Neuronal stem cell (in vitro differentiated cells): ENCODE measurements at places on chromosomes 4 and X.

GRCh38 chrX:1506916-1507315 lies 30.1 kb downstream of the P2RY8 start:
- DNase-seq = no peak

DNA sequence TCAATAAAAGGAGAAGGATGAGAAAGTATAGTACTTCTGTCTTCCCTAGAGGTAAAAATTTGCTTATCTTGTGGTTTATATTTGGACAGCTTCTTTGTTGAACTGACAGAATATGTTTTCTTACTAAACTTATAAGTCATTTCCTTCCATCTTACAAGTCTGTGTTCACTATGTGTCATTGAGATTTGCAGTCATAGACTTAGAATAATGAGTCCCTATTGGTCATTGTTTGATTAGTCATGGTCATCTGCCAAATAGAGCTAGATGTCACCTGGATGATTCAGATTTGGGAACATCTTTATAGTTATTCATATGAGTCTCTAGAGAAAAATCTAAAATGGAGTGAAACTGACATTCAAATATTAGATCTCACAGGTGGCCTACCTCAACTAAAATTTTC lies 51.5 kb downstream of the SPATA18 start:
- DNase-seq = no peak

GRCh38 chr4:2059046-2059725 lies at the start of gene NAT8L:
Gene NAT8L, plus strand, starts transcription at chr4:2059327. Its CDS starts 185 bp downstream, at chr4:2059512.
- DNase-seq = no peak

DNA sequence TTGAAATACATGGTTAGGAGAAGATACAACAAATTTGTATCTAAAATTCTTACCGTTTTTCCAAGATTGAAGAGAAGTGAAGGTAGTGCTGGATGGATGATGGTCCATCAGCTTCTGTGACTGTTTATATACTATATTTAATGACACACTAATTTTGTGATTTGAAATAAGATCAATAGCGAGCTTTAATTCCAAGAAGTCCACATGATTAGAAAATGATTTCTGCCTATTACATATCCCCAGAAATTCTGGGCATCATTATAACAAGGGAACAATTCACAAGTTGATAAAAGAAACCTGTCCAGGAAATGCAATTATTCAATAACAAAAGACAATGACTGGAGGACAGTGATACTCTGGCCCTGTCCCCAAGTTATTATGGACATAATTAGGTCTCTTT lies at the start of gene CSN2:
CSN2 (minus strand) TSS at position 101 of the 400 bp plus-strand sequence. CDS start 4,733 bp downstream, outside the sequence.
- no peak for DNase-seq

- no peak for DNase-seq
These were observed 263.3 kb upstream of the MAGEB2 start for GRCh38 chrX:29952016-29952415.

- DNase-seq = no peak
These were observed 32.9 kb upstream of the EGFL6 start for GRCh38 chrX:13536551-13536950.

DNA sequence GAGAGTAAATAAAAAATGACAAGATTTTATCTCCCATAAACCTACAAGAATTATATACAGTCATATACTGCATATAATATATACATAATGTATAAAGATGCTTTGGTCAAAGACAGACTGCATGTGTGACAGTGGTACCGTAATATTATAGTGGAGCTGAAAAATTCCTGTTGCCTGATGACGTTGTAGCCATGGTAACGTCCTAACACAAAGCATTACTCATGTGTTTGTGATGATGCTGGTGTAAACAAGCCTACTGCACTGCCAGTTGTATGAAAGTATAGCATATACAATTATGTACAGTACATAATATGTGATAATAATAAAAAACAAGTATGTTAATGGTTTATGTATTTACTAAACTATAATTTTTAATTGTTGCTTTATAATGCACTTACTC lies 245.2 kb upstream of the CENPE start:
- DNase-seq = no peak

GRCh38 chr4:37639551-37640285 lies 46.5 kb downstream of the RELL1 start:
- DNase-seq = no peak

DNA sequence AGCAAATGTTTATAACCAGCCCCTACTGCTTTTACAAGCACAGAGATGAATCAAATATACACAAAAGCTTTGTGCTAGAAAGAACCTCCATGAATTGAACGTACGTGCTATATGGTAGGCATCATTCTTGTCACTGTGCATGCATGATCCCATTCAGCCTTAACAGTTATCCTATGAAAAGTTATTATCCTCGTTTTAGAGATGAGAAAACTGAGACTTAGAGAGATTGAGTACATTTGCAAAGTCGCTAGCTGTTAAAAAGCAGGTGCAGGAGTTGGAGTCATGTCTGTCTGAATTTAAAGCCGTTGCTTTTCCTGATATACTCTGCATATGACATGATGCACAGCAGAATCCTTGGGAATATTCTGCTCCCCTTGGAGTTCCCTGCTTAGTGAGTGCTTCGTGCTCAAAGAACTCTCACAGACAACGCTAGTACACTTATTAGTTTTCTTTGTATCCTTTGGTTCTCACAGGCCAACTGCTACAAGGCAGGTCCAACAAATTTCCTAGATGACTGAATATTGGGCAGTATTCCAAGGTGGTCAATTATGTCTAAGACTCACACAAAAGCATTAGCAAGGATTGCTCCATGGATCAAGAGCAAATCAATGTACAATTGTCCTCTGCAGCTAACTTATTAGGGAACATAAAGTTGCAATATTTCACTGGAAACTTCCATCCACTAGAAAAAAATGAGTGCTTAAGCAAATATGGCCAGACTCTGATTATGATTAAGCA lies 42.8 kb upstream of the TRIM2 start:
- no peak for DNase-seq

DNA sequence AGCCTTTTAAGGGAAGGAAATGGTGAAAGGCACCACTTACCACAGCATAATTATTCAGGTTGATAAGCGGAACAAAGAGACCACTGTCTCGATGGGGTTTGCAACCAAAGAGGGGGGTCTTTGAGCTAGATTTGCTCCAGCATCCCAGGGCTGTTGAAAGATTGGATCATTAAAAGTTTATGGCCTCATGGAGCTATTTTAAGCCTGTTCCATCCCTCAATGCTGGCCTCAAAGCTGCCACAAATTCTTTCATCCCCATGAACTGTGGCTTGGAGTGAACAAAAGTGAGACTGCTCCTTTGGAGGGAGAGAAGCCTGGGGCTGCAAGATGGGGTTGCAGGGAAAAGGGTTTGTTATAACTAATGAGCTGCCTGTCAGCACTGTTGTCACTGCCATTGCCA lies 209.8 kb downstream of the RTL9 start:
- no peak for DNase-seq

- no peak for DNase-seq
These were observed 195.7 kb upstream of the IL1RAPL1 start for GRCh38 chrX:28391528-28391927.

- no peak for DNase-seq
These were observed 524.6 kb upstream of the SLIT2 start for GRCh38 chr4:19727141-19727540.

GRCh38 chr4:78065508-78066192 lies 8.5 kb downstream of the FRAS1 start:
- no peak for DNase-seq

DNA sequence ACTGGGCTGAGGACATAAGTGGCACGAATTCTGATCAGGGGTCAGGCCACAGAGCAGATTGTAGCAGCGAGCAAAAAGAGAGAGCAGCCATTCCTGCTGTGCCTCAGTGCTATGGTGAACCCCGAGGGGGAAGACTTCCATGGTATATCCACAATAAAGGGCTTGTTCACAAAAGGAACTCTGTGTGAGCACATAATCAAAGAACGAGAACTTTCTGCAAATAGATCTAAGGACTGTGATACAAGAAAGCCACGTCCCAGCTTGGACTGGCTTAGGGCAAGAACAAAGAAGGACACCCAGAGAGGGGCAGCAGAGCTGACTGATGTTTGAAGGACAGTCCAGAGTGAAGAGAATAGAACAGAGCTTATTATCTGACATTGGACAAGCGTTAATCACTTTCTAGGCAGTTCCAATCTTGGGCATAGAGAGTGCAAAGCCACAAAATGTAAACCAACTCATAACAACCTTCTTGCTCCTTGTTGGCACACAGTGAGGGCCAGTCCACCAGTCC lies 24.0 kb downstream of the PPEF2 start:
- DNase-seq = no peak

GRCh38 chr4:15142201-15142600 lies 139.9 kb downstream of the CPEB2 start:
- no peak for DNase-seq

- DNase-seq = no peak
These were observed 128.0 kb upstream of the SLC4A4 start for GRCh38 chr4:71210823-71211222.

DNA sequence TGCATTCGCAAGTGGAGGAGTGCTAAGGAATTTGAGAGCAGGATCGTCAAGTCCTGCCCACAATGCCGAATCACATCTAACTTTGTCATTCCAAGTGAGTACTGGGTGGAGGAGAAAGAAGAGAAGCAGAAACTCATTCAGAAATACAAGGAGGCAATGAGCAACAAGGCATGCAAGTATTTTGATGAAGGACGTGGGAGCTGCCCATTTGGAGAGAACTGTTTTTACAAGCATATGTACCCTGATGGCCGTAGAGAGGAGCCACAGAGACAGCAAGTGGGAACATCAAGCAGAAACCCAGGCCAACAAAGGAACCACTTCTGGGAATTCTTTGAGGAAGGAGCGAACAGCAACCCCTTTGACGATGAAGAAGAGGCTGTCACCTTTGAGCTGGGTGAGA lies 100.2 kb upstream of the MED14 start:
- DNase-seq = no peak

- DNase-seq = no peak
These were observed 7.5 kb downstream of the CCKAR start for GRCh38 chr4:26482508-26483462.

GRCh38 chrX:113512700-113513395 lies 672.2 kb upstream of the AMOT start:
- DNase-seq = no peak

DNA sequence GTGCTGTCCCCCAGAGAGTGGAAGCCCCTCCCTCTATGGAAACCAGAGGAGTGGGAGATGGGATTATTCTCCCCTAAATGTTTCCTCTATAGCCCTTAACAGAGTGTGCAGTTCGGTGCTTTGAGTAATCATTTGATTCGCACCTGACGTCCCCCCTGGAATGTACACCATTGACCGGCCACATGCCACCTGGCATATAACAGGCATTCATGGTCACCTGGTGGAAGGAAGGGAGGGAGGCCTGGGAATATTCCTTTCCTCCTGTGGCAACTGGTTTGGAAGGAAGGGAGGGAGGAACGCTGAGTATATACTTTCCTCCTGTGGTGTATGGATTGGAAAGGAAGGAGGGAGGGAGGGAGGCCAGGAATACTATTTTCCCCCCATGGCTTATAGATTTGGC lies 77.2 kb downstream of the CRMP1 start:
- DNase-seq = no peak

- no peak for DNase-seq
These were observed 46.1 kb upstream of the VEGFC start for GRCh38 chr4:176838601-176839433.
